ENCODE measurements at places on chromosomes 2 and 18.

- DNase-seq: no peak
Observed at GRCh38 chr2:157784169-157784822, 91.8 kb downstream of the ACVR1 start.

DNA sequence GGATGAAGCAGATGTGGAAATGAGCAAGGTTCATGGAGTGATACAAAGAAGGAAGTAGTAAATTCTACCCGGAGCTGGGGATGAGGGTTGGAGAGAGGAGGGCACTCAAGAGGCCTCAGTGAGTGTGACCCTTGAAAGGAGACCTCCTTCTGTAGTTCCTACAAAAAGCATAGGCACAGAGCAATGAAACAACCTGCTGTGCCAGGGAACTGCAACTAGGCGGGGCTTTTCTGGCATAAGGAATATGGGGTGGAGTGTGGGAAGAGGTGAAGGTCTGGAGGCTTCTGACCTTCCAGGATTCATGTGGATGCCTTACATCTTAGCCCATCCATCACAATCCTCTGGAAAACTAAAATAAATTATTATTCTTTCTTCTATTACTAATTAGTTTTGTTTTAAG lies 25.5 kb upstream of the PGAP1 start:
- DNase-seq: no peak

- DNase-seq: no peak
Observed at GRCh38 chr2:108128249-108128648, 111.5 kb upstream of the SULT1C3 start.

DNA sequence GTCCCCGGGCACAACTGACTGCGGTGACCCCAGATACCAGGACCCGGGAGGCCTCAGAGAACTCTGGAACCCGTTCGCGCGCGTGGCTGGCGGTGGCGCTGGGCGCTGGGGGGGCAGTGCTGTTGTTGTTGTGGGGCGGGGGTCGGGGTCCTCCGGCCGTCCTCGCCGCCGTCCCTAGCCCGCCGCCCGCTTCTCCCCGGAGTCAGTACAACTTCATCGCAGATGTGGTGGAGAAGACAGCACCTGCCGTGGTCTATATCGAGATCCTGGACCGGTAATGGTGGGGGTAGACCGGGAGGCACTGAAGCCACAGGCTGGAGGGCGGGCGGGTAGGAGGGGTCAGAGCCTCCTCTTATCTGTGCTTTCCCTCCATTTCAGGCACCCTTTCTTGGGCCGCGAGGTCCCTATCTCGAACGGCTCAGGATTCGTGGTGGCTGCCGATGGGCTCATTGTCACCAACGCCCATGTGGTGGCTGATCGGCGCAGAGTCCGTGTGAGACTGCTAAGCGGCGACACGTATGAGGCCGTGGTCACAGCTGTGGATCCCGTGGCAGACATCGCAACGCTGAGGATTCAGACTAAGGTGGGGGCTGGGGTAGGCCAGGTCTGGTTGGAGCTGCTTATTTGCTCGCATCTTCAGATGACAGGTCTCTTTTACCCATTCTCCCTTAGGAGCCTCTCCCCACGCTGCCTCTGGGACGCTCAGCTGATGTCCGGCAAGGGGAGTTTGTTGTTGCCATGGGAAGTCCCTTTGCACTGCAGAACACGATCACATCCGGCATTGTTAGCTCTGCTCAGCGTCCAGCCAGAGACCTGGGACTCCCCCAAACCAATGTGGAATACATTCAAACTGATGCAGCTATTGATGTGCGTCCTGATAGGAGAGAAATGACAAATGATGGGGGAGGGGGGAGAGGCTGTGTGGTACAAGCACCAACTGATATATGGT lies 780 bp downstream of the HTRA2 start:
- no peak for DNase-seq

- DNase-seq: no peak
Observed at GRCh38 chr2:54808661-54809060, 85.2 kb downstream of the EML6 start.

- DNase-seq: no peak
Observed at GRCh38 chr2:72893594-72894319, 6.5 kb downstream of the SPR start.

DNA sequence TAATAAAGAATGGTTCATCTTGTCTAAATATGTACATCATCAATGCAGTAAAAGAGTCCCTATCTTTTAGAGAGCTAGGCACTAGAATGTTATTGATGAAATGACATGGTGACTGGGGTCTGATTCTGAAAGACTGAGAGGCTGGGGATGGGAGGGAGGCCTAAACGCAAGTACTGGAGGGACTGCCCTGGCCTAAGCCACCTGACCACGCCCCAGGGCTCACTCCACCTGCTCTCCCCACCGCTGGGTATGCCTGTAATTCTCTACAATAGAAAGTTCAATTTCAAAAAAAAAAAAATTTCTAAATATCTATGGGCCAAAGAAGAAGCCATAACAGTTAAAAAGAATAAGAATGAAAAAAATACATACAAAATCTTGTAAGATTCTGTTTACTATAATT lies 194.0 kb downstream of the HDAC4 start:
- DNase-seq: no peak

GRCh38 chr2:133591164-133591563 lies 22.9 kb upstream of the NCKAP5 start:
- DNase-seq: no peak

DNA sequence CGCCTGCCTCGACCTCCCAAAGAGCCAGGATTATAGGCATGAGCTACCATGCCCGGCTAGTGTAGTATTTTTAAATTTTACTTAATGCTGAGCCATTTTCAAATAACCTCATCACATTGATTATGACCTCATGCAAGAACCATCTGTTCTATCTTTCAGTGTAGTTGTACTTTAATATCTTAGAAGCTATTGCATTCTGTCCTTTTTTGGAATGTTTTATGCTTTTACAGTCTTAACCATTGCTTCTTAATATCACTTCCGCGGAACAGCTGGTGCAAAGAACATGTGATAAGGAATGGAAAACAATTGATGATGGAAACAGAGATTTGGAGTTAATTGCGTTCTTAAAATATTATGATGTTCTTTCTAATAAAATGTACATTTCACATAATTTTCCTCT lies 2.7 kb downstream of the GEN1 start:
- DNase-seq: no peak

GRCh38 chr2:162300266-162300665 lies 18.2 kb downstream of the IFIH1 start:
- no peak for DNase-seq

- DNase-seq: no peak
Observed at GRCh38 chr2:207281436-207281835, 115.7 kb upstream of the KLF7 start.

GRCh38 chr2:197113275-197113711 lies 186.8 kb upstream of the PGAP1 start:
- no peak for DNase-seq

- DNase-seq: no peak
Observed at GRCh38 chr2:135984199-135985017, 1.0 kb downstream of the DARS1 start.

DNA sequence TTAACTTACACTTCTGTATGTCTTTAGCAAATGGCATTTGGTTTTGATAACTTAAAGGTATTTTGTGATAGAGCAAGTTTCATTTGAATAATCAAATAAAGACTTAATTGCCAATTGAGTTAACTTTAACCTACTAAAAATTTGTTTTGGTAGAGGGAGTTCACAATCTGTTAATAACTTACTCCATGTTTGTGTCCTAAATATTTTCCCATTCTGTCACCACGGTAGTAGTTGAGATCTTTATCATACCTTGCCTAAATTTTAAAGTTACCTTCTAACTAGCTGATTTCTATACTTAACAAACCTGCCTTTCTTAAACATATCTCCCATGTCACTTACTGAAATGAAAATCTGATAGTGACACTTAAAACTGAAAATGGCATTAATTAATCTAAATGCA lies 127.1 kb downstream of the TMEFF2 start:
- DNase-seq: no peak

- peak; percentile 20 for DNase-seq
Observed at GRCh38 chr2:105576440-105577241, 168.1 kb upstream of the NCK2 start.

- no peak for DNase-seq
Observed at GRCh38 chr18:13279181-13280069, 60.9 kb downstream of the LDLRAD4 start.

DNA sequence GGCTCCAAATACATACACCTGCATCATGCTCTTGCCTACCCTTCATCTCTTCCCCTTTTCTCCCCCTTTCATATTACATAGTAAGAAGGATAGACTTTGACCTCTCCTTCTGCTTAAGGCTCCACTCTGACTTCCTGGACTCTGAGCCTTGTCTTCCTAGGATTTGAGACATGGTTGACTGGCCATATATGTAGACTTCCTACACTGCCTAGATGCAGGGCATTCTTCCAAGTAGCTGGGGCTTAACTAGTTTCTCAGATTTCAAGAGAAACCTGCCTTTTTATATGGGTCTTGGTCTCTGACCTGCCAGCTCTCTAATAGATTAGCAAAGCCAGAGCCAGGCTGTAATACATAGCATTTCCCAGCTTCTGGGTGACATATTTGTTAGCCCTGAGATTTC lies 35.4 kb upstream of the CYP26B1 start:
- no peak for DNase-seq

DNA sequence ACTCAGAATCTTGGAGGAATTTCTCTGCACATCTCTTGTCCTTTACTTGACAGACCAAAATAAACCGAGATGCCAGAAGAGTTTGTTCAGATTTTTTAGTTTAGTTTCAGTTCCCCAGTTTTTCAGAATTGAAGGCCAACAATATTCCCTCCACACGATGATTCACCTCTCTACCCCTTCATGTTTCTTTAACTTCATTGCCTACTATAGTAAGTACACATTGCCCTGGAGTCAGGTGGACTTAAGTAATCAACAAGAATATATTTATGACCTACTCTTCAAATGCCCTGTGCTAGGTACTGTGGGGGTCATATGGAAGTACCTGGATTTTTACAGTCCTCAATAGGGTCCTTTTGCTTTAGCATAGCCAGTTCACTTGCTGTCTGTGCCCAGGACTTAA lies 79.6 kb upstream of the CTLA4 start:
- DNase-seq: no peak

DNA sequence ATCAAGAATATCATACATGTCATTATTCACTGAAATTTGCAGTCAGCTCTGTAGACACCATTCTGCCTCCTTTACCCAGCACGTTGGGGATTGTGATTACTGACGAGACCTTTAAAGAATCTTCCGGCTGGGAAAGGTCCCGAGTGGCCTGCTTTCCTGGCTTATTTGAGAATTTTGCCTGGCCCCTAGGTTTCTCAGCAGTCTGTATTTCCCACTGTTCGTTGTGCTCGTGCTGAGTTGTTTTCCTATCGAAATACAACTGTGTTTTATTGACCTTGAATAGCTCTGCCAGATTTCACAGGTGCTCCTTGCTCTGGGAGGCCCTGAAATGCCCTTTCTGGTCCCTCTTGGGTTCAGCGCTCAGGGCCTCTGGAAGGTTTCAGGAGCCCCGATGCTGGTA lies 94.9 kb downstream of the AGAP1 start:
- DNase-seq: no peak

DNA sequence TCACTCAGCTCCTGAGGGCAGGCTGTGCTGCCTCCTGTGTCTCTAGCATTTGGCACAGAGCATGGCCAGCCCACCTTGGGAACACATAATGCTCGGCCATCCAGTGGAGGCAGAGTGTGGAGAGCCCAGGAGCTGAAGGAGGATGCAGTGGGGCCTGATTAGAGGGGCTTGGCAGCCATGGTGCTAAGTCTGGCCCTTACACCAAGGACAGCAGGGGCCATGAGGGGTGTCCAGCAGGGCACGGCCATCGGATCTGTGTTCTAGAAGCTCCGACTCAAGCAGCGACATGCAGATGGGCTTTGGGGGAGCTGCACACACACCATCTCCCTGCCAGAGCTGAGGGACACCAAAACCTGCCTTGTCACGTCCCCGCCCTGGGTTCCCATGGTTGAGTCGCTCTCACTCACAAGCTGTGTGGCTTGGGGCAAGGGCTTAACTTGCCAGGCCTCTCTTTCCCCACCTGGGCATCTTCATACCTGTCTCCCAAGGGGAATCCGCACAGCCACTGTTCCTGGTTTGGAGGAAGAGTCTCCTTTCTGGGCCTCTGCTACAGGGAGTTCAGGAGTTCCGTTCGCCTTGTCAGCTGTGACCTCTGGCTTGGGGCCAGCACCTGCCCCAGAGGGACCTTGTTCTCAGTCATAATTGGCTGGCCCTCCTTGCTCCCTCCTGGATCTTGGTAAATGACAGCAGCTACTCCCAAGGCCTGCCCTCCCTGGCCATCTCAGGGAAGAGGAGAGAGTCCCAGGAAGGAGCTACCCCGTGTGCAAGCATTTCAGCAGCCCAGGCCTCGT lies 1.3 kb upstream of the TOGARAM2 start:
- no peak for DNase-seq

GRCh38 chr2:158497486-158497885 lies 40.7 kb downstream of the PKP4 start:
- DNase-seq: no peak

DNA sequence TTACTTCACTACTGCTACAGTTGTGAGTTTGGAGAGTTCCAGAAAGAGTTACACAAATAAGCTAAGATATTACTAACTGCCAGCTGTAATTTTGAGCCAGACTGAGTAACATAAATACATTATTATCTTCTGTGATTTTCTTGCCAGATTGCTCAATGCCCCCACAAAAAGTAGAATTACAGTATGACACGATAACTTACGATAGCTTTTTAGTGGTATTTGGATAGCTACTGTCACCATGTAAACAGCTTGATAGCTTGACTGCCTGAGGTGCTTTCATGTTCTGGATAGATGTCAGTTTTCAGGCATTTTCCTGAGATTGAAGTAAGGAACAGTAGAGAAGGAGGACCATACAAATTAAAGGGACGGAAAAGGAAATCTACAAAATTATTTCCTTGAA lies 533.3 kb downstream of the SOCS6 start:
- no peak for DNase-seq

DNA sequence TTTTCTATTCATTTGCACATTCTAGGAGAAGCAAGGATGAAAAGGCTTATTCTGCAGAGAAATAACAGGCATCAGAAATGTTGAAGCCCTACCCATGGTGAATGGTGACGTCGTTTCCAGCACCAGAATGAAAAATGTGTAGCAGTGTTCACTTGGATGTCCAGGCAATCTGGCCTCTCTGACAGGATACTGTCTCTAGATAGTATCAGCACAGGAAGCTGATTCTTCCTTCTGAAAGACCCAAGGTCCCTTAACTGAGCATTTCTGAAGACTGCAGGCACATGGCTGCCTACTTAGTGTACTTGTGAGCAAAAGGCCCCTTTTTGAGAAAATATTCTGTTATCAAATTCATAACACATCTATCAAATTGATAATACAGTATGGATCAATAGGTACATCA lies 234.1 kb downstream of the XIRP2 start:
- DNase-seq: no peak

GRCh38 chr2:6564326-6564725 lies 301.4 kb downstream of the CMPK2 start:
- no peak for DNase-seq

GRCh38 chr2:21715887-21716286 lies 592.1 kb downstream of the TDRD15 start:
- DNase-seq: no peak

DNA sequence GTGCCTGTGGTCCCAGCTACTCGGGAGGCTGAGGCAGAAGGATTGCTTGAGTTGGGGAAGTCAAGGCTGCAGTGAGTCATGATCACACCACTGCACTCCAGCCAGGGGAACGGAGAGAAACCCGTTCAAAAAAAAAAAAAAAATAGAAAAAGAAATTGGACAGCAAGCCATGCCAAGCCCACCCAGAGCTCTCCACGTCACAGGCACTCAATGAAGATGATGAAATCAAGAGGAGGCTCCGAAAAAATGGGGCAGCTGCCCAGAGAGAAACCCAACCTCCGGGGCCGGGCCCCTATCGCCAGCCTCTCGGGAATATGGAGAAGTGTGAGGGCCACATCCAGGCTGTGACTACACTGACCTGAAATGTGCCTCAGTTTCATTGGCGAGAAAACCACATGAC lies 40.0 kb downstream of the BIN1 start:
- DNase-seq: no peak

GRCh38 chr2:9574331-9574730 lies 18.7 kb upstream of the ADAM17 start:
- DNase-seq: no peak

Data from iPS DF 6.9 (cell line).